ENCODE measurements at places on chromosomes 3 and 15.

DNA sequence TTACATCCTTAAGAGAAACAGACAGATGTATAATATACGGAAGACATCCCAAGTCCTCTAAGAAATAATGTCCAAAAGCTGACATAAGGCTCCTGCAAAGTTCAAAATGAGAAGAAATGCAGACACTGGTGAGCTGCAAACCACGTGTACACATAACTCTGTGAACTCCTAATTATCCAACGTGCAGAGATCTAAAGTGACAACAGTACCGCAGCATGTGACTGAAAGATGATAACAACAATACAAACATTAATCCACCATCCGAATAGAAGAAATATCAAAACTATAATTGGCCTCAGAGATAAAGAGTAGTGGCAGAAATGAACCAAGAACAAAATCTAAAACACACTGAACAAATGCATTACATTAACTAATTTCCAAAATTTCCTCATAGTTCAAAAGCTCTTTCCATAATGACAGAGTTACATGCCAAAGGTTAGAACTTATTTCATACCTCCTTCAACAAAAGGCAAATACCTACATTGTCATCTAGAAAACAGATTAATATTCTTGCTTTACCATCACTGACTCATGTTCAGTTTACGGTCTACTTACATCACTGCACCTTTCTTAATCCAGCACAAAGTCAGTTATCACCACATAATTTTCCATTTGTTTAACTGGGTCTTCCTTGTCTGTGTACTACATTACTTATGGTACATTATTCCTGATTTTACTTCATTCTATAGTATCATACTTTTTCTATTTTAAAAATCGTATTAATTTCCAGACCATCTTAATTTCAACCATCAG, 2.2 kb downstream of the PDCD10 start:
- DNase-seq: no peak

- DNase-seq: no peak
Measured at GRCh38 chr3:54215521-54215920, 93.2 kb downstream of the CACNA2D3 start.

DNA sequence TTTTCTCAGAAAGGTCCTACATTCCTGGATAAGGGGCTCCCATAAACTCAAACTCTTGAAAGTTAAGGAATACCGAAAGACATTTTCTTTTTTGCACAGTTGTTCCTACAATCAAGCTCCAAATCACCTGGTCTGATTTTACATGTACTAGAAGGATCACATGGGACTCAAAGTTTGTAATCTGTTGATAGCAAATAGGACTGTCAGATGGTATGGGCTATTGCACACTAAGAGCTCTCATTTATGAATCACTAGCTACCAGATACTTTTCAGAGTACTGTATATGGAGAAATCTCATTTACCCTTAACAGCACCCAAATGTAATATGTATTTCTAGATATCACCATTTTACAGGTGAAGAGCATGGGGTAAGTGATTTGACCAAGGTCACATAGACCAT, 49.5 kb upstream of the CMSS1 start:
- no peak for DNase-seq

- peak; percentile 9 for DNase-seq
Measured at GRCh38 chr3:180320631-180321030, 281.3 kb upstream of the TTC14 start.

DNA sequence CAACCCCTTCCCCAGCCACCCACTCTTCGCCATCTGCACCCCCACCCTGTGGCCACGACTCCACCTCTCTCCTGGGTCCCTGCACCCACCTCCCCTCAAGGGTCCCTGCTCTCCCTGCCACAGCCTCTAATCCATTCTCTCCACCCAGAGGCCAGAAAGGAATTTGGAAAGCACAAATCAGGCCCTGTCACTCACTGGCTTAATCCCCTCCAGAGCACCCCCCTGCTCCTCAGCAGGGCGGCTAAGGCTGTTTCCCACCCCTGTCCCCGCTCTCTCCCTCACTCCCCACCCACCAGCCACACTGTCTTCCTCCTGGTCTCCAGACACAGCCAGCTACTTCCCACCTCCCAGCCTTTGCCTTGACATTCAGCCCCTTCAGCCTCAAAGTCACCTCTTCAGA, 150.0 kb upstream of the LINGO1 start:
- no peak for DNase-seq

DNA sequence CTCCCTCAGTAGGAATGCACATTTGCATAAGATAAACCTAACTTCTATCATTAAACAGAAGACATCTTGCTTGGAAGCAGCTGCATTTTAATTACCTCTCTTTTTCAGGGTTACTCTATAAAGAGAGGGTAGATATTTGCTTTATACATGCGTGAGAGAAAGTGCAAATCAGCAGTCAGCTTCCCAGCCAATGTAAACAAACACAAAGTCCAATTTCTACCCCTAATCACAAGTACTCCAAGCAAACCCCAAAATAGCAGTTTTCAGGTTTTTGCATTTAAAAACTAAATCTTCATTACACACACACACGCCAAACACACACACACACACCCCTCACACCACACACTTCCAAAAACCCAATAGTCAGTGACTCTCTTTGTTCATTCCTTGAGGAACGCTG, 303.9 kb upstream of the ALCAM start:
- DNase-seq: no peak

- DNase-seq: peak; percentile 89
Measured at GRCh38 chr3:185282696-185283373, 29.0 kb upstream of the EHHADH start.

DNA sequence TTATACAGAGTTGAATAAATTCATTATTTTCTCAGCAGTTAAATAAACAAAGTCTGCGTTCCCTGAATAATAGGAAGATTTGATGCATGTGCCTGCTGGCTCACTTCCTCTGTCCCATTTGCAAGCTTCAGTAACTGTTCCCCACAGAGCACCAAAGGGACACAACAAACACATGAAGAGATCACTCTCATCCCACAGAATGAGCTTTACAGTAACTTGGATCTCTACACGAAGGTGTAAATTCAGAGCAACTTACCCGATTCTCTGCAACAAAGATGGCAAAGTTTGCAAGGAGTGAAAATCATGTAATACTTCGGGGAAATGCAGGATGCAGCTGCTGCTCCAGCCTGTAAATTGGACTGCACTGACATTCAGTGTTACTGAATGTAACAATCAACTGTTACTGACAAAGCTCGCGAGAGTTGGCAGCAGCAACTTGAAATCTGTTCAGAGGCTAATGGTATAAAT, at the start of gene BCHE:
Gene BCHE, minus strand, starts transcription at position 366 of the 468 bp plus-strand sequence. CDS start 6,390 bp downstream, outside the sequence.
- no peak for DNase-seq

All from AG10803 (cell line).